ENCODE measurements at places on chromosomes 6 and 20. TPM values are rescaled to one million over a fixed set of nuclear protein-coding genes. Genes with fewer than 3 reads are reported as not detected.

DNA sequence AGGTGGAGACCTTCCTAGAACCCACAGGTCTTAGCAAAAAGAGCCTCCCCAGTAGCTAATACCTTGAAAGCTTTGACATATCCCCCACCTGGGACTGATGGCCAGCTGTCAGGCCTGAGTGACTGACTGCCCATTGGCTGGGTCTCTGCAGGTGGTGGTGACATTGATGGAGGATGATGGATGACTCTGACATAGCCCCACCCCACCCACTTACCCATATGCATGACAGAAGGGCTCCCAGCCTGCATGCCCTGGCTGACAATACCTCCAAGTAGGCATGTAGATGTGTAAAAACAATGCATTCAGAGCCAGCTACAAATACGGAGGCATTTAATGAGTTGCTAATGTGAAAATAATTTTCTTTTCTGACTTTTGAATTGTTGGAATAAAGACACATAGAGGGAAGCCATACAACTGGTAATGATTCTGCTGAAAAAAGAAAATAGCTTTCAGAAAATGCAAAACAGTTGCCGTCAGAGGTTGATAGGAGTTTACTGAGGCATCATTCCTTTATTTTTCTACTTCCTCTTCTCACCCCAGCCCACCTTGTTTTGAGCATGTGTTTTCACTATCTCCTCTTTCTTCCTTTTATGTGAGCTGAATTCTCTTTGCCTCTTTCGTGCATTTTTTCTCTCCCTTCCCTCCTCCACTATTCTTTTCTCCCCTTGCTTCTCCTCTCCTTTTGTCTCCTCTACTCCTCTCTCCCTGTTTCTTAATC lies 70.6 kb downstream of the OLIG3 start:
- no peak for DNase-seq

- peak; percentile 63 for DNase-seq
Observed at GRCh38 chr20:61886721-61887595, 178.7 kb downstream of the TAF4 start.

DNA sequence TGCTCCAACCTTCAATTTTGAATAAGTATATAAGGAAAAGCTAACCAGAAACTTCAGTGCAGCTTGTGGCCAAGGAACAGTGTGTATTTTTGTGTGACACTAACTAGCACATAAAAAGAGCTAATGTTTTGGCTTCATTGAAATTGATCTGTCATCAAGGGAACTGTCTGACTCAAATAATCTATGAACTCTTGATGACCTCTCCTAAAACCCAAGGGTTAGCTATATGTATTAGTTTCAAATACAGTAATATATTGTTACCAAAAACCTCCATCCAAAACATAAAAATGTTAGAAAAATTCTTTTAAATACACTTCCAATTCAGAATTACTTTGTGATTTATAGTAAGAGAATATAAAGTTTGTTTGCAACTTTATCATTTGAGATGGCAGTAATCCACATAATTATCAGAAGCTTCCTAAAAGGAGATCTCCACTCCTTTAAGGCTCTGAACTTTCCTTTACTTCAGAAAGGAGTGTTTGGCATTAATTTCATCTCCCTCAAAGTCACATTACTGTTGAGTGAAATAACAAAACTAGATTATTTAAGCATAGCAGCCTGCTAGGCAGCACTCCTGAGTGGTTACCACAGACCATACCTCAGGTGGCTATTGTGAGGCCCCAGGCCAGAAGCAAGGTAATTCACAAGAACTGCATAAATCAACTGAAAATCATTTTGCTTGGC lies 46.3 kb upstream of the HSF2 start:
- DNase-seq: no peak

GRCh38 chr6:34566830-34567546 lies 10.9 kb upstream of the SPDEF start:
- no peak for DNase-seq

DNA sequence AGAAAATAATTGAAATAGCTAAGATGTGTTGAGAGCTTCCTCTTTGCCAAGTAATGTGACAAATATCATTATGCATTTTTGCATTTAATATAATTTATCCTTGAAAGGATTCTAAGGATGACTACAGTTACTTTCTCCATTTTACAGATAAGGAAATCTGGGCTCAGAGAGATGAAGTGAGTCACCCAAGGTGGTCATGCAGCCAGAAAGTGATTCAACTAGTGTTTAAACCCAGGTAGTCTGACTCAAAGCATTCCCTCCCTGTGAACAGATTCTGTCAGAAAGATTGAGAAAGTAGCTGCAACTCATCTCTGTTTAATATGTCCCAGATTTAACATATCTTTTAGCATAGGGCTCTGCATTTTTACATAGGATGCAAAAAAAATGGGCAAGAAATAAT lies 28.1 kb downstream of the NRSN1 start:
- DNase-seq: no peak

- DNase-seq: no peak
Observed at GRCh38 chr20:34510575-34510974, 5.6 kb upstream of the DYNLRB1 start.

GRCh38 chr6:33604941-33605854 lies 15.9 kb upstream of the ITPR3 start:
- no peak for DNase-seq

GRCh38 chr20:36074983-36075382 lies 79.6 kb upstream of the EPB41L1 start:
- DNase-seq: no peak

GRCh38 chr6:74631564-74631963 lies 574.3 kb downstream of the COL12A1 start:
- DNase-seq: no peak

DNA sequence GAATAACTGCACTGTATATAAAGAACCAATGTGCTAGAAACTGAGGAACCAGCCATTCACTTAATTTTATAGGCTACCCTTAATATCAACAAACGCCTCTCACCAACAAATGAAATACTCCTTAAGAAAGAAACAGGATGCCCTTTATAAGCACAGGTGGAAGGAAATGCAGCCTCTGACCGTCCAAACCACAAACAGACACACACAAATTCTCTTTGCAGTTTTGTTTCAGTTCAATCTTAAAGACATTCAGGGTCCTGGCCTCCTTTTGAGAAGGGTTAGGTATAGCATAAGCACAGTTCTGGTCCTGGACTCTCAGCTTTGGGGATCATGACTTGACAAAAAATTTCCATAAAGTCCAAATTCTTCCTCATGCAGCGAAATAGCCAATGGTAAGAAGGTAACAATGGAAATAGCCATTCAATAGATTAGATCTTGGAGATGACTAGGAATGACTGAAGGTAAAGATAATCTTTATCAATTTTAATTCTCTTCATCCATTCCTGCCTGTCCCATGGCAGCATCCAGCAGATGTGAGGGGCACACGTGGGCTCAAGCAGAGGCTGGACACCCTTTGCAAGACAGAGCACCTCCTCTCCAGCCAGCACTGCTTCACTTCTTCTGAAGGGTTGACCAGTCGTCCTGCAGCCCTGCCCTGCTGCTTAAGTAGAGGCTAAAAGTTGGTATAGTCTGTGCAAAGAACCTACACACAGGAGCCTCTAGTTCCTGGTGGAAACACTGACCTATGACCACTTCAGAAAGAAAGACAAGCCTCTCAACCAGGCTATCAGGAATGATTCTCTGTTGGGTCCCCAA lies 123.9 kb downstream of the CD83 start:
- no peak for DNase-seq

DNA sequence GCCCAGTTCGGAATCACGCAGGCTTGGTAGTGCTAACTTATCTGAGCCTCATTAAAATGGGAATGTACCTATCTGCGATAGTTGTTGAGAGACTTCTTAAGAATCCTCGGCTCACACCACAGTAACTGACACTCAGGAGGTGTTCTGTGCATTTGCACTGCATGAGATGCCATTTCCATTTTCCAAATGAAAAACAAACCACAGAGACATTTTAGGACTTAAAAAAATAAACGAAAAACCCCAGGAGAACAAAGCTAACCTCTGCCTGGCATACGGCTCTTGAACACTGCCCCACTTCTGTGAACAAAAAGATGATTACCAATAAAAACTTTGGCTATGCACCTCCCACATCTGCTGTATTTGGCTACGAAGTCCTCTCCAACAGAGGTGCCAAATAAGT lies 37.6 kb downstream of the BEND3 start:
- no peak for DNase-seq

- peak; percentile 12 for DNase-seq
Observed at GRCh38 chr6:44044154-44044539, 83.1 kb downstream of the MRPL14 start.

DNA sequence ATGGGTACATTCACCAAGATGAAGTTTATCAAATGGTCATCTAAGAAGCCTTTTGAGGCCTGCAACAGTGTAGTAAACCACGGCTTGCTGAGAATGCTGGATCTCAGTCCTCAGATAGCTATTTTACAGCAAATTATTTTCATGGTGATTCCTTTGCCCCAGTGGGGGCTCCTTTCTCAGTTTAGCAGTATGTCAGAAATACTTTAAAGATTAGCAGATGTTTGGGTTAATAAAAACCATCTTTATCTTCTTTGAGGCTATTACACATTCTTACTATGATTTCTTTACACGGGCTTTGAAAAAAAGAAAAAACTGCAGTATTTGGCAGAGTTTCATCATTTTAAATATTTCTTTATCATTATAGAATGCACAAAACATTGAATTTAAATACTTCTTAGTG lies 10.7 kb downstream of the MYLIP start:
- no peak for DNase-seq

DNA sequence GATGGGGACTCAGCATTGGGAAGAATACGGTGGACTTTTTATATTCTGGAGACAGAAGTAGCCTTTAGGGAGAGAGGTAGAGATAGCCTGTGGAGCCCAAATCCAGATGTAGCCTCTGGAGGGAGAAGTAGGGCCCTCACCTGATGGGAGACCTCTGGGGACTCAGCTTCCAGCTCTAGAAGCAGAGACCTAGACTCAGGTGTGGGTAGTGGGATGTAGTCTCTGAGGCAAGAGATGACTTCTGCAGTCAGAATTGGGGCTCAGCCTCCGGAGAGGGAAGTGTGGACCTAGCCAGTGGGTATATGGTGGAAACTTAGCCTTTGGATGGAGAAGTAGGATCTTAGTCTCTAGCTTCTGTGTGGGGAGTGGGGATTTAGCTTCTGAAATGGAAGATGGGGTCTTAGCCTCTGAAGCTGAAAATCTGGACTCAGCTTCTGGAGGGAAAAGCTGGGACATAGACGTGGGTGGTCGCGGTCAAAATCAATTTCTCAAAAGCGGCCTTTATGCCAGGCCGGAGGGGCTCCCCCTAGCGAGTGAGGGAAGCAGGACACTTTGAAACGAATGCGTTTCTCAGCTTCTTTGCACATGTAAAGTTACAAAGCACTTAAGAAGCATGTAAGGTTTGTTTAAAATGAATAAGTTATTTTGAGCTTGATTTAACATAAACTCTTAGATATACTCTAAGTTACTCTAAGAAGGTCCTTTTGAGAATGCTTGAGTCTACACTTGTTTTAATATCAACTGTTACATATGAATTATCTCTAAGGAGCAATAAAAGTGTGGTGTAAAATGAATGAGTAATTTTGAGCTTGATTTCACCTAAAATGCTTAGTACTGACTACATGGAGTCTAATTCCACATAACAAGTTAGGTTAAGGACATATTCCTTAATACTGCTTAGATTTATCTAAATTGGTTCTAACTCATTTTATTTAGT lies 12.9 kb upstream of the ZNF343 start:
- DNase-seq: peak; percentile 67

GRCh38 chr6:15915508-15916178 lies 213.2 kb upstream of the MYLIP start:
- DNase-seq: no peak

DNA sequence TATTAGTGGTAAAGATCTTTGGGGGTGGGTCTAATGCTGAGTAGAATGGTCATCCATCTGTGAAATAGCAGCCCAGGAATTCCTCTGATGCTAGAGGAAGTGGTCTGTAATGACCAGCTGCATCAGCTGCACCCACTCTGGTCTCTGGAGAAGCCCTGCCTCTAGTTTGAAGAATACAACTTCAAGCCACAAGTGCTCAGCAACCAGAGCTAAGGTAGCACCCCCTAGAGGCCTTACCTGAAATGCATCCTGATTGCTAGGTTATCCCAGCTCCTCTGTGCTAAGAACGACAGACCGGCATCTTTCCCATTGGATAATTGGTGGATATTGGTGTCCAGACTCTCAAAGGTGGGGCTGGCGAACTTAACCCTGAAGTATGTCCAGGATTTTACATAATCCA lies 58.2 kb downstream of the DNAH8 start:
- DNase-seq: no peak

- no peak for DNase-seq
Observed at GRCh38 chr20:13255356-13255755, 34.3 kb downstream of the ISM1 start.

DNA sequence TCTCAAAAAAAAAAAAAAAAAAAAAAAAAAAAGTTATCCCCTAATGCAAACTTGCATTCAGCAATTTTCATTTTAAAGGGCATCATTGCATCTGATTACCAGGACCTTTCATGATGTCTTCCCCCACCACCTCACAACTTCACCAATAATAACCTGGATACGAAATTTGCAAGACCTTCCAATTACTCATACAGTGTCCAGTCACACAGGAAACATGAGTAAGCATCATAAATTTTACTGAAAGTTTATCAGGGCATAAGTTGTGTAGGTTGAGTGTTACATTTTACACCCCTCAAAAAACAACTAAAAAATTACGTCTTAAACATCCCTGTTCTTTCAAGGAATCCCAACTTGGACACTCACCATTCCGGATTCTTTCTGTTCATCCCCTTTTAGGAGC lies 79.1 kb upstream of the ANKEF1 start:
- DNase-seq: no peak

DNA sequence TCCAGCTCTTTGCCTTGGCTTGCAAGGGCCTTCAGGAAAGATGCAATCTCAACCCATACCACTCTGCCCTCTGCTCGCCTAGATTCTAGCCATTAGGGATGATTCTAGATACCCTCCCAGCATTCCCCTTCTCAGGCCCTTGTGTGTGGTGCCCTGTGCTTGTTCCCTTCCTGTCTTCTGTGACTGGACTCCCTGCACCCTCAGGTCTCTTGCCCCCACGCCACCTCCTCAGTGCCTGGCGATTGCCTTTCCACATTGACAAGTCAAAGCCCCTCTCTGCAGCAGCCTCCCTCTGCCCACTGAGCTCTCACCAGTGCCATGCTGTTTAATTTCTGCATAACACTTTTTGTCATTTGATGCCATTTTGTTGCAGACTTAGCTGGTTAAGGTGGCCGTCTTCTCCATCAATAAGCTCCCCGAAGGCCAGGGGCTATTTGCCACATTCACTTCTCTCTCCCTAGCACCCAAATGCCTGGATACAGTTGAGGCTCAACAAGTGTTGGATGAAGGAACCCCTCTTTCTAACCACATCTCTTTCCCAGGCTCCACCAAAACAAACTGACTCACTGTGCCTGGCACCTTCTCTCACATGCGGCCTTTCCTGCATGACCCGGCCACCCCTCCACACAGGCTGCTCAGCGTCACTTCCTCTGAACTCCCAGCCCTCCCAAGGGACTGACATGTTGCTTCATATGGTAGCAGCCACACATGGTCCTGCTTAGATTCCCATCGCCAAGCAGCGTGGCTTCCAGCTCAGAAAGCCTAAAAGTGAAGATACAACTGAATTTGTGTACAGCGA lies 4.6 kb upstream of the TXNDC5 start:
- DNase-seq: no peak

Gene BMP6
- 0.44 TPM for total RNA-seq

Gene DNAAF9
- 13.5 TPM for total RNA-seq

Gene MCUR1
- total RNA-seq: 25.2 TPM

Gene ME1
- total RNA-seq: 4.4 TPM

Gene DNAH8
- total RNA-seq: 0.39 TPM

Gene PNPLA1
- total RNA-seq: not detected

Gene SCRT2
- total RNA-seq: 4.1 TPM

Gene CNR1
- total RNA-seq: 8.4 TPM

Gene NR2E1
- not detected for total RNA-seq
